ENCODE measurements at places on chromosomes 16 and 17. TPM values are rescaled to one million over a fixed set of nuclear protein-coding genes. Genes with fewer than 3 reads are reported as not detected.

Gene CDH8
- 0.60 TPM for total RNA-seq

Gene TBX4
- 0.12 TPM for total RNA-seq

Gene TNRC6C
- 2.7 TPM for total RNA-seq

Gene TMC7
- 7.2 TPM for total RNA-seq

Gene METTL16
- 33.3 TPM for total RNA-seq

Gene BIRC5
- total RNA-seq, result 110 TPM

Gene ALDOA
- total RNA-seq, result 1,947 TPM

Gene MFAP4
- not detected for total RNA-seq

Gene SEZ6
- not detected for total RNA-seq

Gene ENO3
- total RNA-seq, result 49.1 TPM

Gene CRISPLD2
- total RNA-seq, result 3.2 TPM

Gene TBC1D26
- total RNA-seq, result not detected

Gene CCL14
- not detected for total RNA-seq

Gene PRSS22
- 1.2 TPM for total RNA-seq
